ENCODE measurements at places on chromosomes 5 and 9.

DNA sequence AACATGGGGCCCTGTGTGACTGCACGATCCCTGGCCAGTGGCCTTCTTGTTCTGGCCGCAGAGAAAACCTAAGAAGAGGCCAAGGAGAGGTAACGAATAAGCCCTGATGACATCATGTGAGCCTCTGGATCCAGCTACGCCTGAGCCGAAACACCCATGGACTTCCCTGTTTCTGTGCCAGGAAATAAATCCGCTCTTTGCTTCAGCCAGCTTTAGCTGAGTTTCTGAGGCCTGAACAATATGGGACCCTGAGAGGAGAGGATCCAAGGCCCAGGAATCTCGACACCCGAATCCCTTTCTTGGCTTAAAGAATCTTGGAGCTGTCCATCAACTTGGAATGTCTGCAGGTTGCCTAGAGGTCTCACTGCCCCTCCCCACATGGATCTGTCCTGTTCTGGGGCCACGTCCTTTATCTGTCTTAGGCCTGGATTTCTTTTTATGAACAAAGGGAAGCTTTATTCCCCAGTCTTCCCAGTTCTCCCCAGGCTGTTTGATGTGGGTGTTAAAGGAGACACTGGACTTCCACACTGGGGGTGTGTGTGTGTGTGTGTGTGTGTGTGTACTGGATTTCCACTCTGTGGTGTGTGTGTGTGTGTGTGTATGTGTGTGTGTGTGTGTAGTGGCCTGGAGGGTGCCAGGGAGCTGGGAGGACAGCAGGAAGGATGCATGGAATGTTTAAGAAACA, 13.7 kb downstream of the IER5L start:
- DNase-seq = no peak

GRCh38 chr5:19406576-19407365, 581.2 kb downstream of the CDH18 start:
- DNase-seq = no peak

DNA sequence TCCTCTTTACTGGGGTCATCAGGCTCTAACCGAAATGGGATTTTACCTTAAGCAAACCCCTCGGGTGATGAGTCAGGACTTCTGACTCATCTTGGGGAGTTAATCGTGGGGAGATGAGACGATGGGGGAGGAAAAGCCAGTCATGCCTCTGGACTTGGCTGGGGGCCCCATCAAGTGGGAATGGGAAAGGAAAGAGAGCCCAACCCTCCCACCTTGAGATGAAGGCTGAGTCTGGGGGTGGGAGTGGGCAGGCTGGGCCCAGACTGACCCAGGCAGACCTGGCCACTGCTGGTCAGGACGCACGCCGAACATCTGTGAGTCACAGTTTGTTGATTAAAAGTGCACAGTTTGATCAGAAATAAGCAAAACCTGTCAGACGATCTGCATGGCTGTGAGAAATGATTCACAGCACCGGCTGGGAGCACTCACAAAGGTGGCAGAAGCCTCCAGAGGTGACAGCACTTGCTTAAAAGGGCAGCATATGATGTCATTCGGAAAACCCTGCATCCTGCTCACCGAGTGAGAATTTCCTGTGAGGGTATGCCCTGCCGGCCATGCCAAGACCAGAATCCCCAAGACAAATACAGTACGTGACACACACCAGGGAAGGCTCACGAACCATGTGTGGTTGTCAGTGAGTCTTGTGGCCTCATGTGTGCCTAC, 50.0 kb upstream of the SLC25A51 start:
- DNase-seq = no peak

GRCh38 chr5:146368137-146368536, 29.5 kb downstream of the POU4F3 start:
- no peak for DNase-seq

DNA sequence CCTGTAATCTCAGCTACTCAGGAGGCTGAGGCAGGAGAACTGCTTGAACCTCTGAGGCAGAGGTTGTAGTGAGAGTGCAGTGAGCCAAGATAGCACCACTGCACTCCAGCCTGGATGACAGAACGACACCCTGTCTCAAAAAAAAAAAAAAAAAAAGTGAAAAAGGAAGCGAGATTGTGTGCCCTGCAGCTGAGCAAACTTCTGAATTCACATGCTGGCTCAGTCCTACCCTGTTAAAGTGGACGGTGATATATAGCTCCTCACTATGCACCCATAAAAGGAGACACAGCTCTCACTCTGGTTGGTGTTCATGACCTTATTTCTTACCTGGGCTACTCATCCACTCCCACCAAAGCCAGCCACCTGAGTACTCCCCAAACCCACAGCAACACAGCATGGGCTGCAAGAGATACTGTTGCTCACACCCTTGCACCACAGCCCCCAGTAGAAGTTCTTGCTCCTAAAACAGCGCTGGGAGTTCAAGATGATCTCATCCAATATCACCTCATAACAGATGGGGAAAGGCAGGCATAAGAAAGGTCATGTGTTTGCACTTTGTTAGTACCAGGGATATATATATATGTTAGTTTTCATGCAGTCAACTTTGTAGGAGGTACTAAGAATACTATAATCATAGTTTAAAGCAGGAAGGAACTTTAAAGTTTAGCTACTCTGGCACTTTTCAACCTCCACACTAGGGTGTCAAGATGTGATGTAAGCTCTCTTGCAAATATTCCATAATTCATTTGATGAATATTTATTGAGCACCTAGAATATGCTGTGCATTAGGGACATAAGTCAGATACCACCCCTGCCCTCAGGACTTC, 4.0 kb downstream of the TTLL11 start:
- DNase-seq = no peak

GRCh38 chr5:16617274-16617968, 624 bp upstream of the RETREG1 start:
- peak; percentile 69 for DNase-seq

DNA sequence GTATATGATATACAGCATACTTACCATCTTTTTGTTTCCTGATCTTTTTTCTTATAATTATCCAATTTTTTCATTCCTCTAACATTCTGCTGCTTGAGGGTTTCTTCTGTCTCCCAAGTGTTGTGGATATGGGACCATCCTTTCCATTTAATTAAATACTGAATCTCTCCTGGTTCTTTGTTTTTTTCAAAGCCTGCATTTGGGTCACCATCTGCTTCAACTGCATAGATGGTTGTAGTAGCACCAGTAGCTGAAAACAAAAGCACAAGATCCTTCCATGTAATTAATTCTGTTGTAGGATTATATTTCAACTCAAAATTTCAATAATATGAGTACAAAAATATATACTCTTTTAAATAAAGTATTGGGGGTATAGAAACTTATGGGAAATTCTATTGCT, 29.4 kb downstream of the CHD1 start:
- no peak for DNase-seq

- no peak for DNase-seq
Measured at GRCh38 chr9:5958273-5958672, 57.2 kb downstream of the RANBP6 start.

DNA sequence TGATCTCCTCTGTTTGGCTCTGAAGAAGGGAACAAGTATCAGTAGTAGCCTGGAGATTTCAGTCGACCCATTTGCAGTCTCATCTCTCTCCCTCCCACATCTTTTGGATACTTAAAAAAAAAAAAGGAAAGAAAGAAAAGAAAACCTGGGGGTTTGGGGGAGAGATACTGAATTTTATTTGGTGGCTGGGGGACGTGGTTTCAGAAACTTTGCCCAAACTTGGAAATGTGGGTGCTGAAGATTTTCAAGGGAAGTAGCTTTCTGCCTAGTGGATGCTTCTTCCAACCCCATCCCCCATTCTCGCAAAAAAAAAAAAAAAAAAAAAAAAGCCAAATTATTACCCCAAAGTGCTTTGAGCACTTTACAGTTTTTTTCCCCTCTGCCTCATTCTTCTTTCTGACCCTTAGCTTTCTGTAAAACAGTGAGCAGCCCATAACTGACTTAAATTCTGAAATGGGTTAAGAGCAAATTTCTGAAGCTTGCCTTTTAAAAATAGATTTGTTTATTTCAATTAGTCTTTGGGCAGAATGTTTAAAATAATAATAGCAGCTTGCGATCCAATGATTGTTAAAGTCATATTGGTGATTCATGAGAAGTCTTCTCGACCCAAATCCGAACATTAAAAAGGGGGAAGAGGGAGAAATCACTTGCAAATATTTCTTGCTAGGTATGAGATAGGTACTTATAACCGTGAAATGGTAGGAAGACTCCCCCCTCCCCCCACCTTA, 894 bp downstream of the FST start:
- DNase-seq = no peak

GRCh38 chr5:151895660-151896030, 29.0 kb downstream of the GLRA1 start:
- DNase-seq = no peak

DNA sequence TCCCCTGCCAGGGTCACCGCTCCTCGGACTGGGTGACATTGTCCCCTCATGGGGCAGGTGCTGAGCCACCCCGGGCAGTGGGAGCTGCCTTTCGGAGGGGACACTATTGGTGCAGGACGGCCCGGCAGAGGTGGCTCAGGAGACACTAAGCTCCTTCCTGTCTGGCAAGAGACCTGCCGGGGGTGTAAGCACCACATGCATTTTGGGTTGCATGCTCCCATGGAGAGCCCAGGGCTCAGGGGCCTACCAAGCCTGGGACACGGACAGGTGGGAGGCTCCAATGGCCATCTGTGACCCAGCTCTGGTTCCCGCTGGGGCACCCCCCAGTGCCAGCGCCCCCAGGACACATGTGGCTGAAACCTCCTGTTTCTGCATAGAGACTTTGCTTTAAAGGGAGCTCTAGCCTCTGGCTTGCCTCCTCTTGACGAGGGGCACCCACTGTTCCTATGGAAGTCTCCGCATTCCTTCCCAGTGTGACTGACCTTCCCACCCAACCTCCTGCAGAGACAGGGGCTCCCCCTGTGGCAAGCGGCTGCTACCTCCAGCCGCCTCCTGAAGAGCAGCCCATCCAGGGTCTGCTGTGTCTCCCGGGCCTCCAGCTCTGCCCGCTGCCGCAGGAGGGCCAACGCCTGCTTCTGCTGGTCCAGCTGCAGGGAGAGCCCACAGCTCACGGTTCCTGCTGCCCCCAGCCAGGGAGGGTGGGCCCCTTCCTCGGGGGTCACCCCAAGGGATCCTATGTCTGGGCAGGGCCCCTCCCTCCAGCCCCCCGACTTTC, 28.1 kb downstream of the CCDC187 start:
- no peak for DNase-seq

DNA sequence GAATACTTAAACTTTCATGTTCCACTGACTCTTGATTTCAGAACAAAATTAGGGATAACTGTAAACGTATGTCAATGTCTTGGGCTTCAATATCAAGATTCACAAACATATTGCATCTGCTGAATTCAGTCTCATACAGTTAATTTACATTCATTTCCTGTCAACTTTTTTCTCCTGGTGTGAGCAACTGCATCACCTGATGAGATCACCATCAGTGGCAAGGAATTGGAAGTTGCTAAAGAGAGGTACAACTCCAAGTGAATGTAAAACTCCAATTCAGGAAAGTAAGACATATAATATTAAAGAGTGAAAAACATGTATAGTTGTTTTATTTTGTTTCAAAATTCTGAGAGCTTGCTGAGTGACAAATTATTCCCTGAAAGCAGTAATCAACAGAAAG, 1336.2 kb upstream of the C9orf72 start:
- DNase-seq = no peak

DNA sequence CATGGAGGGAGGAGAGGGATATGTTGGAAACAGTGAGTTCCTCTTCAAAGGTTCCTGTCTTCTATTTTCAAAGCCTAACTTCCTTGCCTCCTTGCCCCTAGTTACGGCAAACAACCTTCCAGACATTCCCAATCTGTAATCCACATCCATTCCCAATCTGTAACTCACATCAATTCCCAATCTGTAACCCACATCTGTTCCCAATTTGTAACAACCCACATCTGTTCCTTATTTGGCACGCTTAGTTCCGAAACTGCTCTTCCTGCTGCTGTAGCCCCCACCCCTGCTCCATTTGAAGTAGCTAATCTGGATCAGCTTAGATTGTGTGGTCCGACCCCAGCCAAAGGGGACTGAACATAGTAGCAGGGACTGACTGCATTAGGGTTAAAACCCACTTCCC, 23.9 kb upstream of the IDNK start:
- no peak for DNase-seq

GRCh38 chr9:91900055-91900796, 49.8 kb downstream of the ROR2 start:
- no peak for DNase-seq

- DNase-seq = no peak
Measured at GRCh38 chr9:126225611-126226609, 100.7 kb upstream of the MVB12B start.

GRCh38 chr9:100700689-100701318, 122.9 kb downstream of the CAVIN4 start:
- no peak for DNase-seq

DNA sequence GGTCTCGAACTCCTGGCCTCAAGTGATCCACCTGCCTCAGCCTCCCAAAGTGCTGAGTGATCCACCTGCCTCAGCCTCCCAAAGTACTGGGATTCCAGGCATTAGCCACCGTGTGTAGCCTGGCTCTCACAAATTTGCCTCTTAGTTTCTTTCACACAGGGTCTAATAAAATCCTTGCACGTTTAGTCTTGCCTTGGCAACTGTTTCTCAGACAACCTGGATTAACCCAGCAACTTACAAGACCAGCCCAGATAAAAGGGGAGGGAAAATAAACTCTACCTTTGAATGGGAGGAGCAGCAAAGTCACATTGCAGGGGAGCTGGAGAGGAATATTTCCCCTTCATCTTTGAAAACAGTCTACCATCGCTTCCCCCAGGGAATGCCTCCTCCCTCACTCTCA, 29.3 kb upstream of the GNA14 start:
- DNase-seq = no peak

- no peak for DNase-seq
Measured at GRCh38 chr9:122228568-122229484, at the start of gene LHX6. TSS of gene LHX6 (minus strand) at chr9:122228957. CDS start at chr9:122228740, 217 bp downstream.

DNA sequence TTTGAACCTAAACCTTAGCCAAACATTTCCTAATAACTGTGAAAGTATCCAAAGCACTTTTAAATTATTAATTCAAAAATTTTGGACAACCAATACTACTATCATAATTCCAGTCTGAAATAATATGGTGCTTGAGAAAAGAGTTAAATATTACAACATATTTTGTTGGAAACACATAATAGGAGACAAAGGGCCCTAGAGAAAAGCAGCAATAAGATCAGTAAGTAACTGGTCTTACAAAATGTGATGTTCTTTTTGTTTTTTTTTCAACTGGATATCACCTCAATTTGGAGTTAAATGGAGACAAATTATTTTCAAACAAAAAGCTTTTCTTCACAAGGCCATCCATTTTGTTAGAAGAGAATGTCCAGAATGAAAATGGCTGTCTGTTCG, 21.1 kb downstream of the SRFBP1 start:
- DNase-seq = no peak

- no peak for DNase-seq
Measured at GRCh38 chr5:24767086-24767485, 122.3 kb upstream of the CDH10 start.

- DNase-seq = no peak
Measured at GRCh38 chr5:31935496-31936369, 238.4 kb downstream of the GOLPH3 start.

DNA sequence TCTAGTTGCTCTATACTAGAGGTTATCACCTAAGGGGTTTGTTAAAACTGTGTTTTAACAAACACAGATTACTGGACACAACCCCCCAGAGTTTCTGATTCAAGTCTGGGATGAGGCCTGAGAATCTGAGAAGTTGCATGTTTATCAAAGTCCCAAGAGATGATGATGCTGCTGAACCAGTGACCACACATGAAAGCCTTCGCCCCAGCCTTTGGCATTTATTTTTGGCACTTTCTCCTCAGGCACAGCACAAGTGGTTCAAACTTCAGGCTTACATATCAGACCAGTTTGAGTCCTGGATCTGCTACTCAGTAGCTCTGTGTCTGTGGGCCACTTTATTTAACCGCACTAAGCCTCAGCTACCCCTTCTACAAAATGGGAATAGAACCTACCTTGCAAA, 407.2 kb upstream of the PIK3R1 start:
- no peak for DNase-seq

GRCh38 chr9:2134391-2134790, 119.2 kb downstream of the SMARCA2 start:
- DNase-seq = no peak

Measured in activated naive CD4-positive, alpha-beta T cell treated with anti-CD3 and anti-CD28 coated beads, Interleukin-2, amount 50 U/mL, for 16 hours (primary cell).